NCI-H2107 (cell line): ENCODE measurements at places on chromosomes 2 and 18.

DNA sequence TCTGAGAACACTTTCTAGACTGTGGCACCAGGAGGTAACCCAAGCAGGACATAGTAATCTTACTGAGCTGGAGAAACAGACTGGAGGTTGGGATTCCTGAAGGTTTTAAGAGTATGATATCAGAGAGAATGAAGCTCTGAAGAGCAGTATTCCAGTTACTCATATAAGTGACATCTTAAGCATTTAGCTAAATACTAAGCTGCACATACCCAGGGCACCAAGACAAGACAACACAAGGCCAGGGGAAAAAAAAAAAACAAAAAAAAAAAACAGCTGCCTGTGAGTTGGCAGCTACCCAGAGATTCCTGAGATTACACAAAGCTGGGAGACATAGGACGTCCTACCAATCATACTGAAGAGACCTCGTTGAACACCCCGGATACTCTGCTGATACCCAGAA is 175.8 kb downstream of the SRBD1 start:
- no peak for DNase-seq

- no peak for DNase-seq
These were observed 34.5 kb downstream of the COL3A1 start for GRCh38 chr2:189008555-189009262.

- DNase-seq = no peak
These were observed 45.7 kb upstream of the STK17B start for GRCh38 chr2:196217116-196217515.

DNA sequence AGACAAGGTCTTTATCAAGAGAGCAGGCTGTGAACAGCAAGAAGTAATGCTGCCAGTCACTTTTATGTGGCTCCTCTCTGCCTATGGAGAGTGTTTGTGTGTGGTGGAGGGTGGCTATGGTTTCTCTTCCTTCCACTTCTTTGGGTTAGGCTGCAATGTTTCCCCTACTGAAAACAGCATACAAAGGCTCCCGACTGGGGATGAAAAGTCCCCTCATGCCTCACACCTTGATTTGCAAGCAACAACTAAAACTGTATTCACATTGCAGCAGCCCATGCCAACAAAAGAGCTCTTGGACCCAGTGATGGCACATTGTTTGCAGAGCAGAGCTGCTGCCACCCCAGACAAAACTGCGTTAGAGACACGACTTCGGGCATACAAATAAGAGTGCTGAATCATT is 301.6 kb downstream of the SLC8A1 start:
- DNase-seq = no peak

- no peak for DNase-seq
These were observed 136.9 kb downstream of the SLC4A10 start for GRCh38 chr2:161761160-161761559.

GRCh38 chr2:237488295-237488694 is 1.2 kb downstream of the MLPH start:
- no peak for DNase-seq

GRCh38 chr2:118980573-118980972 is 38.6 kb downstream of the MARCO start:
- no peak for DNase-seq

DNA sequence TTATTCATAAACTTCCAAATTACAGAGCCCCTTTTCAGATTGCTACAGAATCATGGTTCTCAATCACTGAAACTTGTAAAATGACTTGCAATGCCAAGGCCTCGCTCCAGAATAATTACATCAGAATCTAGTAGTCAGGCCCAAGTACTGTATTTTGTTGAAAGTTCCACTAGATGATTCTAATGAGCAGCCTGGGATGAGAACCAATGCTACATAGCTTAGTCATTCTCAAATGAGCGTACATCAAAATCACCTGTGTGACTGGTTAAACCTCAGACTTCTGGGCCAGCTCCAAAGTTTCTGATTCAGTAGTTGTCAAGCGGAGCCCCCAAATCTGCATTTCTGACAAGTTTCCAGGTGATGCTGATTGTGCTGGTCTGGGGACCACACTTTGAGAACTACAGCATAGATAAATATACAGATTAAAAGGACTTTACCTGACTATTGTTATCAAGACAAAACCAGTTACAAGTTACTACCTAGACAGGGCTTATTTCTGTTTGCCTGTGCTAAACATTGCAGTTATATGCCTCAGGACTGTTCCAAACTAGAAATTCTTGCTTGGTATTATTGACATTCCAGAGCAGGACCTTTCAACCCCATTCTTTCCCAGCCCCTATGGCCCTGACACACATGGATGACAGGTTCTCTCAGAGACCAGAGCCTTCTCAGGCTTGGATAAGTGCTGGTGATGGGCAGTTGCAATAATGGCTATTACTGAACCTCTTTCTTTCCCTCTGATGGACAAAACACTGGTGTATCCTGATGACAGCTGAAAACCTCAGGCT is 83.1 kb downstream of the UPP2 start:
- DNase-seq = no peak

DNA sequence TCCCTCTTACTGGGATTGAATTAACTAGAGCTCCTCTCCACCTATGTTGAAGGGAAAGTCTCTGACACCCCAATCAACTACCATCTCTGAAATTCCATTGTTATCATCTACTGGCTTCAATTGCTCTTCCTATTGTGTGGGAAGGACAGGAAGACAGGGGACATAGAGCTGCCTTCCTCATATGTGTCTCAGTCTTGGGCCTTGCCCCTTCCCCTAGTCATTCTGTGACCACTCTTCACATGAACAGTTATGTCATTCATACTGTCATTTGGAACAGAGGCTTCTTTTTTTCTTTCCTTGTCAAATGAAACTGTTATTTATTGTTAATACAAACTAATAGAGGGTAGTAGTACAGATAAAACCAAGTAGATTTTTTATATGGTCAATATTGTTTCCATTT is 69.6 kb upstream of the EMILIN2 start:
- no peak for DNase-seq

DNA sequence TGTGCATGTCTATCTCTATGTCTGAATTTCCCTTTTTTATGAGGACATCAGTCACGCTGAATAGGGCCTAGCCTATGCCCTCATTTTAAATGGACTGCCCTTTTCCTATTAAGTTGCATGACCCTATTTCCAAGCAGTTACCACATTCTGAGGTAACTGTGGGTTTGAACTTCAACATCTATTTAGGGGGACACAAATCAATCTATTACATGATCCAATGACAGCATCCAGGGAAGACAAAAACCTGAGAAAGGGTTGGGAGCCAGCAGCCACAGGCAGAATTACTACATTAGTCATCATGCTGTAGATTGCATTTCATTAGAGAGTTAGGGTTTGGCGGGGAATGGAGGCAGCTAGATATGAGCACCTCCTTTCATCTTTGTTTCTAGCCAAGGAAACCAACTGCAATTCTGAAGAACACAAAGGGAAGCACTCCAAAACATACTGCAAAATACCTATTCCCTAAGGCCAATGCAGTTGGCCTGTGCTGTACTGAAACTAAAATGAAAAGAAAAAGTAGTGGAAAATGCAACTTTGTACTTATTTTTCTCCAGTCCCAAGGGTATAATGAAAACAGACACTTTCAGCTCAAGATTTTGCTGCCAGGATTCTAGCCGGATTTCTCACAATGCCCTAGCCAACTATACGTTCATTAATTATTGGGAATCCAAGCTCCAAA is 40.4 kb upstream of the C1D start:
- no peak for DNase-seq

- no peak for DNase-seq
These were observed 180.7 kb upstream of the ID2 start for GRCh38 chr2:8501061-8501720.

DNA sequence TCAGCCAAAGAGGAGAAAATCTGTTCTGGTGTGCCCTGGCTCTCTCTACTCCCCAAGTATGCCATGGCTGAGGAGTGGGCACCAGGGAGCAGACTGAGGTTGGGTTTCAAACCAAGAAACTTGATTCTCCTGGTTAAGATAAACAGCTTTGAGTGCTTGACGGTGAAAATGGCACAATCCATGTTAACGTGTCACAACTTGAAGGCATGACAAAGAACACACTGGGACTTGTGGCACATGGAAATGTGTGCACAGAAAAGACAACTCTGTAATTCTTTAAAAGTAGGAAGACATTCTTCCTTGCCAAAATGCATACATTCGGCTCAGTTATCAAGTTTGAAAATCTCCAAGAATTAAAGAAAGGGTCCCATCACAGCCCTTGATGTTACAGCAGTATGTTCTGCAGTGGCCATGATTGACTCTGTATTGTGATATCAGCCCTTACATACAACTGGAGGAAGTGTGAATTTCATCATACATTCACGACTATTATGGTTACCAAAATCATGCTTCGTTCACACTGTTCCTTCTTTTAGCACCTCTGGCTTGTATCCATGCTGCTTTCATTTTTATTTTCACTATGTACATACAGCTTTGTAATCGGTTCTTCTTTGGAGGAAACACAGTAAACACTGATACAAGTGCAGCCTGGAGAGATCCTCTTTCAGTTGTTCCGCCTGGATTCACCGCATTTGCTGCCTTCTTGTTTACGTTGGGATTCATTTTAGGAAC is 15.6 kb upstream of the ACTG2 start:
- peak; percentile 39 for DNase-seq

- DNase-seq = no peak
These were observed 6.2 kb upstream of the PLCL1 start for GRCh38 chr2:197798187-197798586.

DNA sequence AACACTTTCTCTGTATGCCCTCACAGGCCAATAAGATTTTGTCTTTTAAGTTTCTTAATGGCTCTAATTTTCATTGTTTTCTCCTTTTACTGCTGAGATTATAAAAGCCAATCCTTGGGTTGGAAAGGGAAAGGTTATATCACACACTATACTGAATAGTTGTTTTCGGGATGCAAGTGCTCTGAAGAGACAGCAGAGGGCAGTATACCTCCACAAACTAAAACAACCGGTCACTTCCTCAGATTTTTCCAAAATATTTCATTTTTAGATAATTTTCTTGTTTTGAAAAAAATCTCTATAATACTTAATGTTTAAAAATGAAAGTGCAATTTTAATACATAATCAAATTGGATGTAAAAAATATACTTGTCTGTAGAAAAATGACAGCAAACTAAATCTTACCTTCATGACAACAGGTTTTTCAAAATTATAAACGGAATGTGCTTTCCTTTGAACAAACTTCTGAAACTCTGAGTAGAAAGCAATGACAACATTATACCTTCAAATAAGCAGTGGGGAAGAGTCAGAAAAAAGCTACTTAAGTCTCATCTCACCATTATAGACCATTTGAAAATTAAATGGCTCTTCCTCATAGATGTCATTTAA is 82.7 kb downstream of the ORC4 start:
- DNase-seq = no peak

DNA sequence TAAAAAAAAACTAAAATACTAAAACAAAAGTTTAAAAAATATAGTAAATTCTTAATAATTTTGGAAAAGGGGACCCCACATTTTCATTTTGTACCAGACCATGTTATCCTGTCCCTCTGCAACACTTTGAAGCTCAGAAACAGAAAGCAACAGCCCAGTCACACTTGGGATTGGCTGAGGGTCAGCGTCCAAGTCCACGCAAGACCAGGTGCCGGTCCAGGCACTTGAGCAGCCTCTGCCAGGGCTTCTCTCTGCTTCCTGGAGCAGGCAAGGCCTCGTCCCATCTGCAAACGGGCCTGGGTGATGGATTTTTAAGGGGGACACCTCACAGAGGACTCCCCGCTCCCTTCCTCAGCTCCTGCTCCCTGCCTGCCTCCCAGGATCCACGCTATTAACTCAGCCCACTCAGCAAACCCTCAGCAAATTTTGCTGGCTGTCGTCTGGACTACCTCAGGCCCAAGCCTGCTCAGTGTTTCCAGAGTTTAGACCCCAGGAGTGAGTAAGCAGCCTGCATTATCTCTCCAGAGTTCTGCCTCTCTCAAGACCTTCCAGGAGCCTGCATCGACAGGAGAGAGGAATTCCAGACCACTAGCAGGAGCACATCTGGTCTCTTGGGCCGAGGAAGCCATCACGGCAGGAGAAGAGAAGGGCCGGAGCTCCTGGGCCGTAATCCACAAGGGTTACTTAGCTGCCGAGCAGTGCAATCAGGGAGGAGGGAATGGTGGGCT is 88.7 kb upstream of the STPG4 start:
- DNase-seq = no peak

DNA sequence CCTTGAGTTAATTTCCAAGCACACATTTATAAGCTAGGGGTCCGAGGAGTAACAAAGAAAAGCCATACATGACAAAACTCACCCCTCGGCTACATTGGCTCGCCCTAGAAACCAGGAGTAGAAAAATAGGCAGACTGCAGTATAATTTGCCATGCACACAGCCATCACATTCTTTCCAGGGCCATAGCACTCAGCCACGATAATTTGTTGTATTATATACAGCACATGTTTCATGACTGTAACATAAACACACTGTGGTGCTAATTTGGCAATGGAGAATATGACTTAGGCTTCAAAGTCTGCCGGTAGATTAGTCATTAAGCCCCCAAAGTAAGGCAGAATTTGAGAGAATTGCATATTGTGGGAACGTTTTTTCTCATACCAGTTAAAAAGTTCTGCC is 254.9 kb downstream of the ZNF521 start:
- DNase-seq = no peak

- DNase-seq = no peak
These were observed 62.5 kb downstream of the GNAL start for GRCh38 chr18:11751341-11752115.
